LHCN-M2 (cell line): ENCODE measurements at places on chromosomes 1 and 21. TPM values are rescaled to one million over a fixed set of nuclear protein-coding genes. Genes with fewer than 3 reads are reported as not detected.

DNA sequence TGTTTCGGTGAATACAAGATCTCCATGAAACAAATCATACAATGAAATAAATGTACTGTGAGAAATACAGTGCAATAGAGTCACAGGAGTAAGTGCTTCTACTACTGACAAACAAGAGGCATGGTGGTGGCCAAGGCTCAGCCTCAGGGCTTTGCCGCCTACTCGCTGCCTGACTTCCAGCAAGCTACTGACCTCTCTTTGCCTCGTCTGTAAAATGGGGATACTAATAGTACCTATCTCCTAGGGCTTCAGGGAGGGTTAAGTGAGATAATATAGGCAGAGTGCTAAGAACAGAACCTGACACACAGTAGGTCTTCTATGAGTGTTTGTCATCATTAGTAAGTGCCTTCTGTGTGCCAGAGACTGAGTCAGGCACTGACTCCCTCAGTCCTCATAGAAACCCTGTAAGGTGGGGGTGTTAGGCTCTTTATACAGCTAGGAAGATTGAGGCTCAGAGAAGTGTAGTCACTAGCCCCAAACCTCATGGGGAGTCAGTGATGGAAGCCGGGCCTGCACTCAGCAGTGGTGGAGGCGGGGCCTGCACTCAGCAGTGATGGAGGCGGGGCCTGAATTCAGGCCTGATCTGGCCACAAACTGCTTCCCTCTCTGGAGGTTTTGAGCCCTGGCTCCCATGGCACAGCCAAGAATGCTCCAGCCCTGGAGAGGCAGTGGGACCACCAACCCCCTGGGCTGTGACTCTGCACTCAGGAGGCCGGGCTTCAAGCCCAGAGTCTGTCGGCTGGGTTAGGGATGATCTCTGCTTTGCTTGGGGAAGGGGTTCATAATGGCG is 6.8 kb downstream of the BSND start:
- DNase-seq: no peak

COL16A1 gene
- total RNA-seq: 9.8 and 11.5 TPM in 2 replicates

- no peak for DNase-seq
Measured at GRCh38 chr1:192977089-192977706, 82.0 kb downstream of the UCHL5 start.

ALPL gene
- 128 and 138 TPM in 2 replicates for total RNA-seq

GRCh38 chr1:99445486-99445885 is 181.2 kb downstream of the PLPPR4 start:
- peak; percentile 66 for DNase-seq

GRCh38 chr21:41622831-41623548 is 115.0 kb upstream of the TMPRSS2 start:
- DNase-seq: no peak

PROK1 gene
- not detected in 2 replicates for total RNA-seq

- DNase-seq: no peak
Measured at GRCh38 chr1:16420424-16421118, 16.7 kb downstream of the SPATA21 start.

DNA sequence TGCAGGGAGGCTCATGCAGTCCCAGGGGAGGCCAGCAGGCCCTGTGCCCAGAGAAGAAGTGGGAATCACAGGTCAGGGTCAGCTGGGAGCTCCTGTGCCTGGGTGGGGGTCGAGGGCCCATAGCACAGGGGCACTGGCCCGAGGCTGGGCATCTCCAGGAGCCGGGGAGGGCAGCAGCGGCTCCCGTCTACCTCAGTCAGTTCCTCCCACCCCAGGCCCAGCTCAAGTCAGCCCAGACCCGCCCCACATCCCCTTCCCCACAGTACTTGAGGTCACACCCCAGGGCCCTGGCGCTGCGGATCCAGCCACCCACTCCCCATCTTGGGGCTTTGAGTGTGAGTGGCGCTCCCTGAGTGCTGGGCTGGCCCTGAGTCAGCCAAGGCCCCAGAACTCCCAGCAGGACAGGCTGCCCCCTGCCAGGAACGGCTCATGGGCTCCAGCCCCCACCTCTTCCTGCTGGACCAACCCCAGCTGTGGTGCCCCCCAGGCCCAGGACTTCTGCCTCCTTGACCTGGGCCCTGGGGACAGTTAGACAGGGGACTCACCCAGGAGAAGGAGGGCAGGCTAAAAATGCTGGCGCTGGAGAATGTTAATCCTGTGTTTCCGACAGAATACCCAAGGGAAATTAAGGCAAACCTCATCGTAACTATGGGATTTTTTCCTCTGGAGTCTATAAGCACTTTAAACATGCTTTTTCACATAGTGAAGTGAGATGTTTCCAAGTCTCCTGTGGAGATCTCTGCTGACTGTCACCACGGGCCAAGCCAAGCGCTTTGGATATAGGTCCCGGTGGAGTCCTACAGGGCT is 68.8 kb upstream of the COL6A1 start:
- no peak for DNase-seq

IFNLR1 gene
- total RNA-seq: not detected in 2 replicates

DNA sequence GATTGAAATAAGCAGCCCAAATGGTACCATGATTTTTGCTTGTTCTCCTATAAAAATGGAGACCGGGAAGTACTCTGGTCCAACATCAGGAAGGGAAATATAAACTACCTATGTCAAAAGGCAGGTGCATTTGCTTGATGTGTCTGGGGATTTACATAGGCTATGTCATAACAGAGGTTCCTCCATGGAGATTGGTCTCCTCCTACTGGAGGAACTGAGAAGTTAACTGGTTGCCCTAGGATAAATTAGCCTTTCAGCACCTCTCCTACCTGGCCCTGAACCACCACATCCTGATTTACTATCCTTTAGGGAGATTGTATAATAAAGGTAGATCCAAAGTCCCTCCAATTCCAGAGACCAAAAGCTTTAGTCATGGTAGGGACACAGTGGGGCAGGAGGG is 1109.3 kb upstream of the B3GALT2 start:
- peak; percentile 28 for DNase-seq

VTCN1 gene
- total RNA-seq: not detected in 2 replicates

DNA sequence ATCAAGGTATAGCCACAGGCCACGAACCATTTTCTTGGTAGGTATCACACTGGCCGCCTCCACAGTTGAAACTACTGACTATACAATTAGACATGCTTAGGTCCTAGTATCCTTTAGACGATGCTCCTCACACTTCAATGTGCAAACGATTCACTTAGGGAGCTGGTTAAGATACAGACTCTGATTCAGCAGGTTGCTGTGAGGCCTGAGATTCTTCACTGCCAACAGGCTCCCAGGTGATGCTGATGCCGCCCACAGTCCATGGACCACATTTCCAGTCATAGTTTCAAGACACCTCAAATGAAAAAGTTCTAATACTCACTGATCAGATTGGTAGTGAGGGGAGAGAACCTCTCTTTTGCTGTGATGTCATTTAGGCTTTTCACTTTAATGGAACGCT is 6.8 kb downstream of the ATP5PO start:
- no peak for DNase-seq

GUCA2A gene
- not detected in 2 replicates for total RNA-seq

DNA sequence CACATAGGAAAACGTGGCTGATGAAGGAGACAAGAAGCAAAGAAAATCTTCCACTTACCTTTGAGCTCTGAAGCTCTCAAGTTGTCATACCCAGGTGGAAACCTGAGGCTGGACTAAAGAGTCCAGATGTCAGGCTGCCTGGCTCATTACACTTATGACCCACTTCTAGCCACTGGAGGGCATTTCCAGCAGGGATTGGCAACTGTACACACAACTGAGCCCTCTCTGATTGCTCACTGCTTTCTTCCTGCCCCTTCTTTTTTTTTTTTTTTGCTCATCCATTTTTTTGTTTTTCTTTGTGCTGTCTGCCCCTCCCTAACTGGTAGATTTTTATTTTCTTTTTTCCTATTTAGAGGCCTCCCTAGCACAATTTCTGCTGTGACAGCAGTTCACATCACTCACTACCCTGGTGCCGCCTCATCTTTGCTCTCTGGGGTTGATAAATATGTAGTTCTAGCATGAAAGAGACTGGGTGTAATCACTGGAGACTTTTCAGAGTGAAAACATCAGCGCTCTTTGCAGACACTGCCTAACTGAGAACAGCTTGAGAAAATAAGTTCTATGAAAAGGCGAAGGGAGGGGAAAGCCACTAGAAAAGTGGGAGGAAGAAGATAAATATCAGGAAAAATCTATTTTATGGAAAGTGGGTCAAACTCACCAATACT is 334.5 kb downstream of the NUF2 start:
- no peak for DNase-seq

LORICRIN gene
- not detected in 2 replicates for total RNA-seq

SLC30A1 gene
- 15.5 and 17.0 TPM in 2 replicates for total RNA-seq
